ENCODE measurements at places on chromosomes 7 and 10.
A peak's percentile ranks its signal among the peaks of the same experiment; 100 is the strongest.

- DNase-seq, result no peak
These were observed 11.0 kb downstream of the MPP7 start for GRCh38 chr10:28291881-28292297.

DNA sequence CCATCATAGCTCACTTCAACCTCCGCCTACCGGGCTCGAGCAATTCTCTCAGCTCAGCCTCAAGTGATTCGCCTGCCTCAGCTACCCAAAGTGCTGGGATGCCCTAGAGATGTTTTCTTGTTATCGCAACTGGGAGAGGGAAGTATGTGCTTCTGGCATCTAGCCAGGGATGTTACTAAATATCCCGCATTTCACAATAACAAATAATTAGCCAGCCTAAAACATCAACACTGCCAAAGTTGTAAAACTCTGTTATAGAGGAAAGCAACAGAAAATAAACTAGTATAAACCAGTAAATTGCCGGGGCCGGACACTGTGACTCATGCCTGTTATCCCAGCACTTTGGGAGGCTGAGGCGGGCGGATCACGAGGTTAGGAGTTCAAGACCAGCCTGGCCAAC, 7.2 kb downstream of the INA start:
- no peak for DNase-seq

- DNase-seq, result no peak
These were observed 83.1 kb downstream of the LRRN3 start for GRCh38 chr7:111173990-111174389.

DNA sequence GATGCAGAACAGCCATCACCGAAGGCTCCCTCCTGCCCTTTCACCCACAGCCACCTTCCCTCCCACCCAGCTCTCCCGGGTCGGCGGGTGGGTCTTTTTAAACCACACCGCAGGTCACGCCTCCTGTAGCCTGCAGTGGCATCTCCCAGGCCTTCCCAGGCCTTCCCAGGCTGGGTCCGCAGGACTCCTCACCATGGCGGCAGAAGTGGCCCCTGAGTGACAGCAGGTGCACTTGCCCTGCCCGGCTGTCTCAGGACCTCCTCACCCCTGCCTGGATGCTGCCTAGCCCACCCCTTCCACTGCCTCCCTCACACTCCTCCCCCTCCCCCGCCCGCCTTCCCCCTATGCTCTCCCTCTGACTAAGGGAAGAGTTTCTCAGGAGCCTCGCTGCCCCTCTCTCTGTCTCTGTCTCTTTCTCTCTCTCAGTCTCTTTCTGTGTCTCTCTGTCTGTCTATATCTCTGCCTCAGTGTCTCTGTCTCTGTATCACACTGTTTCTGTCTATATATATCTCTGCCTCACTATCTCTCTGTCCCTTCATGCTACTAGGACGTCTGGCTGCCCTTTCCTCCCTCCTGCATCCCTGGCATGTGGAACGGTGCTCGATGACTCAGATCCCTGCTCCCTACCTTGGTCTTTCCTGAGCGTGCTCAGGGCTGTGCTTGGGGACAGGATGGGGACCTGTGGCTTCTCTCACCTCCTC, 57.5 kb downstream of the GLRX3 start:
- no peak for DNase-seq

- no peak for DNase-seq
These were observed 1.1 kb downstream of the DENND2A start for GRCh38 chr7:140639366-140640053.

DNA sequence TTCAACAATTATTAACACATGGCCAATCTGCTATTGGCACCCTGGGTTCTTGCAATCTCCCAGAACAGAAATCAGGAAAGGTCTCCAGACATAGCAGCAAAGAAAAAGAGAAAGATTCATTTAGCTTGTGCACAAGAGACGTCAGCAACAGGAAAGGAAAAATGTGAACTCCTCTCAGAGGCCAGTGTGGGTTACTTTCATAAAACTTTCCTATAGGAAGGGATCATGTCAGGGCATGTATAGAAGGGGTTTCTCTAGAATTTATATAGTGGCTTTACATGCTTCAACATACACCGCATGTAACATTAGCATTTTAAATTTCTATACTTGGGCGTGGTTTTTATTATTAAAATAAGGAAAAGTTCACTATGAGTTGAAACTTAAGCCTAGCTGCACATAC, 725.1 kb downstream of the SORCS1 start:
- DNase-seq, result no peak

DNA sequence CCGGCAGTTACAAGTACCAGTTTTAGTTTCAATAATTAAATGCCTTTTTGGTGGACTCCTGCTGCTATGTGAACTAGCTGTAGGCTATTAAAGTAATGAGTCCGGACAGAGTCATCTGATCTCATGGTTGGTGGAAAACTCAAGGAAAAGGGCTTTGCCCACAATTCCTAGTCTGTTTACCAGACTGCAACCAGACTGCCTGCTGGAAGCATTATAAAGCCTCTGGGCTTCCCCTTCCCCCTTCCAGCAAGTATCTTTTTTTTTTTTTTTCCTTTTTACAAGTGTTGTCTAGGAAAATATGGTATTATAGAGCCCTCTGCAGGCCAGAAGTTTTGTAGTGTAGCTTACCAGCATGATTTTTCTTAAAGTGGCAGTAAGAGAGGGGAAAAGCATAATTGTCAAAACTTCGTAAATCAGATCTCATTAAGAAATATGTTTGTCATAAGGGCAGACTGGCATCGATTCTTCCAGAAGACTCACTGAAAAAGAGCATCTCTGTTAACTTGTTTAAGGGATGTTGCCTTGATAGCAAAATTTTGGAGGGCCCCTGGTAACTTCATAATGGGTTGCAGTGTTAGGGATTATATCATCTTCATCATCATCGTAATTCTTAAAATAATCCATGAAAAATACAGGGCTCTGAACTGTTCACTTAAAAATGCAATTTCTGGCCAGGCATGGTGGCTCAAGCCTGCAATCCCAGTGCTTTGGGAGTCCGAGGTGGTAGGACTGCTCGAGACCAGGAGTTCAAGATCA, 181.3 kb downstream of the TAX1BP1 start:
- peak; percentile 13 for DNase-seq

- DNase-seq, result no peak
These were observed 723.4 kb downstream of the PARD3 start for GRCh38 chr10:34091635-34092195.

- no peak for DNase-seq
These were observed 17.5 kb upstream of the C10orf71 start for GRCh38 chr10:49281461-49281860.

- no peak for DNase-seq
These were observed 269.3 kb downstream of the BICC1 start for GRCh38 chr10:58781873-58782488.

DNA sequence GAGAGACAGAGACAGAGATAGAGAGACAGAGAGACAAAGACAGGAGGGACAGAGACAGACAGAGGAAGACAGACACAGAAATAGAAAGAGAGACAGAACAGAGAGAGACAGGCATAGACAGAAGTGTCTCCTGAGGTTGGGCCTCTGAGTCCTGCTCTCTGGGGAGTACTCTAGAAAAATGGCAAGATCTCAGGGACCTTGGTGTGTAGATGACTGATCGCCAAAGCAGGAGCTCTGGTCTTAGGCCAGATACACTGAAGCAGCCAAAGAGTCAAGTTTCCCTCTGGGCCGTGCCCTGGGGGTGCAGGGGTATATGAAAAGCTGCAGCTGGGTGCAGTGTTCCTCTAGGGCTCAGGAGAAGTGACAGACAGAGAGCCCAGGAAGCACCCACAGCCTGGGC, 176.6 kb upstream of the TNS3 start:
- no peak for DNase-seq

GRCh38 chr10:105237685-105238084, 596.6 kb downstream of the SORCS3 start:
- DNase-seq, result no peak

- no peak for DNase-seq
These were observed 57.3 kb downstream of the NRP1 start for GRCh38 chr10:33277135-33277536.

DNA sequence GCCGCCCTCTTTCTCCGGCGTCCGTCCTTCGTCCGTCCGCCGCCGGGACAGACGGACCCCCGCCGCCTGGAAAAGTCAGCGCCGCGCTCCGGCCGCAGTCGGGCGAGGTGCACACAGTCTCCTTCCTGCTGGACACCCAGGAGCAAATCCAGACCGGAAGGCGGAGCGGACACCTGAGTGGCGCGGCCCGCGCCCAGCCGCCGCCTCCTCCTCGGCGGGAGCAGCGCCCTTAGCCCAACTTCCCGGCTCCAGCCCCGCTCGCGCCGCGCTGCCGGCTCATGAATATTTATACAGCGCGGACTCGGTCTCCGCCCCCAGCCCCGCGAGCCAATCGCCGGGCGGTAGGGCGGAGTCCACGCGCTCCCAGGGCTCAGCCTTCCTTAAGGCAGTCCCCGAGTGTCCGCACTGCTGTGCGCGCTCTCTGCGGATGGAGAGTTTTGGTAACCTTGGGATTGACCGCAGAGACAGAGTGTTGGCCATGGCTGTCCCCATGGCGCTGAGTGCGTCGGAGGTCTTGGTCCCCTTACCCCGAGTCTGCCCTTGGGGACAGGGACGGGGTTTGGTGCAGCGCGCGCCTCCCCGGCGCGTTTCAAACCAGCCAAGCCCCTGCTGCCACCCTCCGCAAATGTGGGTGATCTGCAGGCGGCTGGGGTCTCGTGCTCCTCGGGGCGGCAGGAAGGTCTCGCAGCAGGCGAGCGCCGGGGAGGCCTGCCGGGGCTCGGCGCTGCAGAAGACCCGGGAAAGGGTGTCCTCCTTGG, at the start of gene FZD8:
FZD8 (minus strand) TSS at position 262 of the 758 bp plus-strand sequence. CDS start 867 bp downstream, outside the sequence.
- peak; percentile 63 for DNase-seq

DNA sequence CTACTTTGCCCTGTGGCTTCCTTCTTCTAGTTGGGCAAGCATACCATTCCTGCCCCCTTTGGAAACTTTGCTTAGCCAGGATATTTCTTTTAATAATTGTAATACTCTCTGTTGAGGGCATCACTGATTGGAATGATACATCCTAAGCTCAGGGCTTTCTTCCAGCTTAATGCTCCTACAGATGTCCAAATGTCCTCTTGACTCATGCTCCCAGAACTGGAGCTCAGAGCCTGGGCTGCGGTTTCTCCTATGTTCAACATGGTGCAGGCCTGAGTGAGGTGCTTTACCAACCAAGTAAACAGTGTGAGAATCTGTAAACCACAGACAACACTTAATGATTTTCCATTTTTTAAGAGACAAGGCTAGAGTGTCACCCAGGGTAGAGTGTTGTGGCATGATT, 108.6 kb downstream of the LRRC4 start:
- no peak for DNase-seq

DNA sequence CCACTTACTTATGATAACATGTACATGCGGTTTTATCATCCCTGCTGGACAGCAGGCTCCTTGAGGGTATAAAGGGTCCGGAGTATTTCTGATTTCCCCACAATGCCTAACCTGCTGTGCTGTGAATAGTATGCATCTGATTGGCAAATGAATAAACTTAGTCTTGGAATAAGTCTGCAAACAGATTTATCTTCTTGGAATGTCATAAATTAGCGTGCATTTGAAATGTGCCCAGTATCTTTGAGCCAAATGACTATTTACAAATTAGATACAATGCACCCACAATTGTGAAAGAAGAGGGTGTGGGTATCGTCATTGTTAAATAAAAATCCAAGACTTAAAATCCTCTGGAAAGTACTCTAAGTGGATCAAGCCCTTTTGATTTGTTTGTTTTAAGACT, 106.0 kb downstream of the OSBPL3 start:
- DNase-seq, result no peak

DNA sequence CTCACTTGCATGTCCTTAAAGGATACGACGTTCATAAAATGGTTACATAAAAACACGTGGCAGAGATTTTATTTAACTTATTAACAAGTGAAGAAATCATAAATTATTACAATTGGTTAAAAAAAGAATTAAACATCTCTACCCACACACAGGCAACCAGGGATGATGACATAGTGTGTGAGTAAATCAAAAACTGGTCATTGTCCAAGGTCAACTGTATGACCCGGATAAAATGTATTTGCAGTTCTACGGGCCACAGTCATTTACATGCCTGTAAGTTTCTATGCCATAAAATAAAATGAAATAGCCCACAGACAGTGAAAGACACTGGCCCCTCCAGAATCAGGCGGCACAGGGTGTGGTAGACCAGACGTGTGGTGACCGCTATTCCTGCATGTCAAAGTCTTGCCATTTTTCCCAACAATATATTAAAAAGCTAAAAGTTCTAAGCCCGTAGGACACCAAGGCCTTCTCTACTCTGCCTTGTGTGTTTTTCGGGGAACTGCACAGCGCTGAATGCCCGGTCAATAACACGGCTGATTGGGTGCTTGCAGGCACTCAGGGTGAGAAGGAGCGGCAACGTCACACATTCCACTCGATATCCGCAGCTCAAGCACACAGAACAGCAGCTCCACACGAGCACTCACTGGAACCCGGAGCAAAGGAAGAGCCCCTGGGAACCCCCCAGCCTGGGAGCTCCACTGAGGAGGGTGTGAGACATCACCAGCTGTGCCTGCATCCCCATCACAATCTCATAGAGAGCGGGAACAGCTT, 143.3 kb upstream of the PPP2R2D start:
- DNase-seq, result no peak

GRCh38 chr7:71393661-71394060, 261.7 kb downstream of the GALNT17 start:
- DNase-seq, result no peak

DNA sequence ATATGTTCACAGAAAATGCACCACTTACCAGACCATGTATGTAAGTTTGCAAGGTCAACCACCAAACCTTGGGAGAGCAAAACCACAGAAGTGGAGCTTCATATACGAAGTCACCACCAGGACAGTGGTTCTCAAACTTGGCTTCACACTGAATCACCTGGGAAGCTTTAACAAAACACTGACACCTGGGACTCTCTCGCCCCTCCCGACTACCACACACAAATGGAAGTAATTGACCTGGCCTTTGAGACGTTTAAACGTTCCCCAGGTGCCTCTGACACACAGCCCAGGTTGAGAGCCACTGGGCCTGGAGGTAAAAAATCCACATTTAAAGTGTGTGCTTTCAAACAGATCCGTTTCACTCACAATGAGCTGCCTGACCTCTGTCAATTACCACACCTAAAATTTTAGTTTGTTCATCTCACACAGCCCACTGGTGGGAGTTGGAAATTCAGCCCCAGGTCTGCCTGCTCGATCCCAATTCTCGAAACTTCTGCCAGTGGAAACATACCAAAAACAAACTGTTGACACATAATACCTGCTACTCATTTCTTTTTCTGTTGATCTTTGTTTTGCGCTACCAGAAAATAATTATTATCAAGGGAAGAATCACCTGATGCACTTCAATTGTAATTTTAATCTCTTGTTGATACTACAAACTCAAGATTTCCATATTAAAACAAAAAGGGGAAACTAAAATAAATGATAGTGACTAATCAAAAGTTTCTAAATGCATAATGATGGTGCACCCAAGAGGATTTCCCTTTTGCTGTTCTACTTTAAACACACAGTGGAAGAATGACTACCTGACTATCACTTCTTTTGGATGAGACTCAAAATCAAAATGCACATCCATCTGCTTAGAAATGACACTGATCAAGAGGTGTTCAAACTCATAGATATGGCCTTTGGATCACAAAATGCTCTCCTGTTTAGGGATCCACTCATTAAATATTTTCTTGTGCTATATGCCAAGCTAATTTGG, 26.6 kb downstream of the CDNF start:
- no peak for DNase-seq

- no peak for DNase-seq
These were observed 146.1 kb downstream of the GRK5 start for GRCh38 chr10:119353421-119353820.

Data from CD4-positive, alpha-beta T cell treated with Interleukin-6 at 100 ng/mL for 8 hours (primary cell).